ENCODE measurements at places on chromosomes 12 and 14.
A peak's percentile ranks its signal among the peaks of the same experiment; 100 is the strongest.

GRCh38 chr12:8628731-8629130, 16.1 kb upstream of the AICDA start:
- no peak for DNase-seq

DNA sequence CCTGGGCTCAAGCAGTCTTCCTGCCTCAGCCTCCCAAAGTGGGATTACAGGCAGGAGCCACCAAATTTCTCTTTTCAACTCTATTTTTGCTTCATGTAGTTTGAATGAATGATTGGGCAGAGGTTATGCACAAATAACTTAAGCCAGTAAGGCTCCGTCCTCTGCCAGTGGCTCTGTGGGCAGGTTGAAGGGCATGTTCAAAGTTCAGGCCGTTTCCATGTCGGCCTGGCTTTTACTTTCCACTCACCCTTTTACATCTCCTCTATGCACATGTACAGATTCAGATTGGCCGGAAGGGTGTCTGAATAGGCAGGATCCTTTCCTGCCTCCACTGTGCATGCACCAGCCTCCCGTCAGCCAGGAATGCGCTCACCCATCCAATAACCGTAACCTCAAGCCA, 132.3 kb downstream of the EML1 start:
- DNase-seq: no peak

DNA sequence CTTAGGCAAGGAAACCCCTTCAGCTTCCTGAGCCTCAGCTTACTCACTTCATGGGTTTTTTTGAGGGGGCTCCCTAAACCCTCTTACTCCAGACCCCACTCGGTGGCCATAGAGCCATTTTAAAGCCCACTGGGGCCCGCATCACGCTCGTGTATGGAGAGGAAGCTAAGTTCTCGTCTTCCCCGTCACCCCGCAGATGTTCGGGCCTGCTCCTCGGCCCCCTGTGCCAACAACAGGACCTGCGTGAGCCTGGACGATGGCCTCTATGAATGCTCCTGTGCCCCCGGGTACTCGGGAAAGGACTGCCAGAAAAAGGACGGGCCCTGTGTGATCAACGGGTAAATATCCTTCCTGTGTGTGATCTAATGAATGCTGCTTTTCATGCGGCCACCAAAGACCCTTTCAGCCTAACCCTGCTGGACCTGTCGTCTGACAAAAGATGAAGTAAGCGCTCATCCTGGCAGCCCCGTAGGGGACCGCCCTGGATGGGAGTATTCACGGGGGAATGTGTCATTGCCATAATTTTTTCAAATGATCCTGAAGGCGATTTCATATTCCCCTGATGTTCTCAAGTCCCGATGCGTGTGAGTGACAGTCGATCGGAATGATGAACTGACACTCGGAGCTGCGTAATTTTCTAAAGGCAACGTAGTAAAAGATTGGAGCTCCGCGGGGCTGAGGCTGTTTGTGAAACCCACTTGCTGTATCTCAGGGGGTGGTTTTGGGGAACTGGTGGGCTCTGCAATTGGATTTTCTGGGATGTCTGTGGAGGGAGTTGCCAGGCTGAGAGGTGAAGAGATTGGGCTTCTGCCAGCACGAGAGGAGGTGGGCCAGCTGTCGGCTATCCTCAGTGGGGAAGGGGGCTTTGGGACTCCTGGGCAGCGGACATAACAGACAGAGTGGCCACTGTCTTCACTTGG, 5.4 kb downstream of the DLK1 start:
- DNase-seq: no peak

GRCh38 chr12:123384318-123384993, 524 bp downstream of the KMT5A start:
- peak; percentile 25 for DNase-seq

- DNase-seq: no peak
These were observed 64.2 kb upstream of the BCAT1 start for GRCh38 chr12:25013061-25013460.

DNA sequence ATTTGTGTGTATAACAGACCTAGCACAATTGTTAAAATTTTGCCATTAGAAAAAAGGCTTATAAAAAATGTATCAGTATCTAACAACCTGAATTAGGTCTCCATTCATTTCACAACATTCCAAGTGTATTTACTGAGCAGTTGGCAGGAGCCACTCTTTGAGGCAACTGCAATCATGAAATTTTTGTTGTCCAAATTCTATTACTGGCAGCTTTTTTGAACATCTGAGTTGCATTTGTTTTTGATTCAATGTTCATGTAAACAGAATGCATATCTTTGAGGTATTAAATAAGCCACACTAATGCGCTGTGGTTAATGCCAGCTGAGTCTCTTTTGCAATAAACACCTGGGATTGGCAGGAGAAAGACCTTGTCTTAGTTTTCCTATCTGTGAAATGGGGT, 8.7 kb downstream of the KITLG start:
- no peak for DNase-seq

DNA sequence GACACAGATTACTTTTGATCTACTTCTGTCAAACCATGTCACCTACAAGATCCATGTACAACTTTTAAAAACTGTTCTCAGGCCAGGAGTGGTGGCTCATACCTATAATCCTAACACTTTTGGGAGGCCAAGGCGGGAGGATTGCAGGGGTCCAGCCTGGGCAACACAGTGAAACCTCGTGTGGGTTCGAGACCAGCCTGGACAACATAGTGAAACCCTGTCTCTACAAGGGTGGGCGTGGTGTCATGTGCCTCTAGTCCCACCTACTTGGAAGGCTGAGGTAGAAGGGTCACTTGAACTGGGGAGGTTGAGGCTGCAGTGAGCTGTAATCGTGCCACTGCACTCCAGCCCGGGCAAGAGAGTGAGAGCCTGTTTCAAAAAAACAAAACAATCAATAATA, 5.7 kb downstream of the WDR20 start:
- no peak for DNase-seq

GRCh38 chr12:15336768-15337553, 14.7 kb downstream of the PTPRO start:
- no peak for DNase-seq

- peak; percentile 77 for DNase-seq
These were observed 34.4 kb downstream of the PROX2 start for GRCh38 chr14:74841230-74842207.

DNA sequence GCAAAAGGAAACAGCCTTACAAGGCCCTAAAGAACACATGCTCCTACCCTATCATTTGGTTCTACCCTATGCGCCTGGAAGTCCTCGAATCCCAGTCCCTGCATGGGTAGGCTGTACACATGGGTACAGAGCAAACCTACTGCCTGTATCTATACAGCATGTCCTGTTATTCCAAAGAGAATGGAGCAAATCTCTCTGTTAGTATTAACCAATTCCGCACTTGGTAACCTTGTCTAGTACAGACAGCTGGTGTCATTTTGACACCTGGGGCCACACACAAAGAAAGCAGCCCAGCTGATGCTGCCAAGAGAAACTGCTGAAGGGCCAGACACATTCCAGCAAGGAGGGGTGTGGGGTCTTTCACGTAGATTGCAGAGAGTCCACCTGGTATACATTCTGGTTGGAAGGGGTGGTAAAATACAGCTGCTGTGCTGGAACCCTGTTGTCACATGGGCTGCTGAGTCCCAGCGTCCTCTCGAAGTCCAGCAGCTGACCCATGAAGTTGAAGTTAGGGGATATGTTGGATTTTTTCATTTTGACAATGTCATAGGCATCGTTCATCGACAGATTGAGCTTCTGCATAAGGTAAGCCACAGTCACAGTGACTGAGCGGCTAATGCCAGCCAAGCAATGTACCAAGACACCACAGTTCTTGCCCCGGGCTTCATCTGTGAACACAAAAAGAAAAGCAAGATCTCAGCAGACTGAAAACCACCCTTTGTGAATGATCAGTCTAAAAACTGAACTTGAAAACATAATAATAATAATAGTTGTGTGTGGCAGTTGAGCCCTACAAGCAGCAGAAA, 3.2 kb downstream of the DUSP6 start:
- DNase-seq: no peak

GRCh38 chr12:65822732-65823512, 1.4 kb upstream of the HMGA2 start:
- DNase-seq: peak; percentile 7

DNA sequence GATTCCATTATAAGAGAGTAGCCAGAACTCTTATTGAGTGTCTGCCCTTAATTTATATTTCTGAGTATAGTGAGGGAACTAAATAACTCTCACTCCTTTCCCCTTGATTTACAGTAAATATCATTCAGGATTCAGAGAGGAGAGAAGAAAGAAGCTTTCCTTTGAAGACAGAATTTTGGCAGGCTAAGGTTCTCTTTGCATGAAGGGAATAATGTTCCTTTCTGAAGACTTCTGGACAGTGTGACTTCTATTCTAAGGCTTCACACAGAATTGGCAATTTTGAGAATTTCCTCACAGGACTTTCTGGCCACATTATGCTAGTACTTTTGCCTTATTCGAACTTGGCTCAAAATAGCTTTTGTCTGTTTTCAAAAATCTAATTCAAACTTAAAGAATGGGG, 352.2 kb upstream of the FBXO33 start:
- DNase-seq: no peak

GRCh38 chr14:84433961-84434360, 1096.0 kb upstream of the FLRT2 start:
- no peak for DNase-seq

- DNase-seq: no peak
These were observed 39.8 kb downstream of the SLC24A4 start for GRCh38 chr14:92362781-92363235.

DNA sequence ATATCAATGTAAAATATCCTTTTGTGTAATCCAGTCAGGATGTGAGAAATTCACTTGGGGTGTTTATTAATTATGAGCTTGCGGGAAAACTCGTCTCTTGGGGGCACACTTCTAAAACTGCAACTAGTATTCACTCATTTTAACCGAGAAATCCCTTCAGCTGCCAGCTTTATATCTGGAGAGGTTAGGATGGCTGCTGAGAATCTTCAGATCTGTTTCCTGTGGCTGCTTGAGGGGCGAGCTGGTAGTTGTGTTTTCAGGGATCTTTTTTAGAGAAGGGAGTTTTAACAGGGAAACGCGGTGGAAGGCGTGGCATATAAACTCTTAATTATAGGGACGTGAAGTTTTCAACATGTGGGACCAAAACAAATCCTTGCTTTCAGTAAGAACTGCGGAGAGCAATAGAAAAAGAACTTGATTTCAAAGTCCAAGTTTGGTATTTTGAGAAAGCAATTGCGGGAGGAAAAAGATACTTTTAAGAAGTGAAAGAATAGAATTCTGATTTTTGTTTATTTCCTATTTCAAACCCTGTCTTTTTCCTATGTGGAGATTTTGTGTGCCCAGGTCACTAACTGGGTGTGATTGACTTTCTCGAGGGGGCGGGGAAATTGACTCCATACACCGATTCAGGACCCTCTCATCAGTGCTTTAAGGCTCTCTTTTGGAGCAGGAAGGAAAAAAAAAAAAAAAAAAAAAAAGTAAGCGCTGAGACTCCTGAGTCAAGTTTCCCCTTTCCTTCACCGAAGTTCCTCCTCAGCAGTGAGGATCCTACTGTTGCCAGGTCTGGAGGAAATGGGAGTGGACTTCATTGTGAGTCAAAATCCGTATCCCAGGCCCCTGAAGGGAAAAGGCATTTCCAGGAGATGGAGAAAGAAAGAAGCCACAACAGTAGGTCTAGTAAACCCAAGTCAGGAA, 1.1 kb downstream of the PPFIBP1 start:
- DNase-seq: no peak

DNA sequence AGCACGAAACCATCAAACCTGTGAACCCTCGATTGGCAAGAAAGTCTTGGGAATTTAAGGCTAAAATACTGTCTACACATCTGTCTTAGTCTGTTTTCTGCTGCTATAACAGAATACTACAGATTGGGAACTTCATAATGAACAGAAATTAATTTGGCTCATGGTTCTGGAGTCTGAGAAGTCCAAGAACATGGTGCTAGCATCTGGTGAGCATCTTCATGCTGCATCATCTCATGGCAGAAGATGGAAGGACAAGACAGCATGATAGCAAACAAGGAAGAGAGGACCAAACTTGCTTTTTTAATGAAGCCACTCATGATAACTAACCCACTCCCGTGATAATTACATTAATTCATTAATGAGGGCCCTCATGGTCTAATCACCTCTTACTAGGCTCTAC, 102.0 kb upstream of the CDKN3 start:
- no peak for DNase-seq

DNA sequence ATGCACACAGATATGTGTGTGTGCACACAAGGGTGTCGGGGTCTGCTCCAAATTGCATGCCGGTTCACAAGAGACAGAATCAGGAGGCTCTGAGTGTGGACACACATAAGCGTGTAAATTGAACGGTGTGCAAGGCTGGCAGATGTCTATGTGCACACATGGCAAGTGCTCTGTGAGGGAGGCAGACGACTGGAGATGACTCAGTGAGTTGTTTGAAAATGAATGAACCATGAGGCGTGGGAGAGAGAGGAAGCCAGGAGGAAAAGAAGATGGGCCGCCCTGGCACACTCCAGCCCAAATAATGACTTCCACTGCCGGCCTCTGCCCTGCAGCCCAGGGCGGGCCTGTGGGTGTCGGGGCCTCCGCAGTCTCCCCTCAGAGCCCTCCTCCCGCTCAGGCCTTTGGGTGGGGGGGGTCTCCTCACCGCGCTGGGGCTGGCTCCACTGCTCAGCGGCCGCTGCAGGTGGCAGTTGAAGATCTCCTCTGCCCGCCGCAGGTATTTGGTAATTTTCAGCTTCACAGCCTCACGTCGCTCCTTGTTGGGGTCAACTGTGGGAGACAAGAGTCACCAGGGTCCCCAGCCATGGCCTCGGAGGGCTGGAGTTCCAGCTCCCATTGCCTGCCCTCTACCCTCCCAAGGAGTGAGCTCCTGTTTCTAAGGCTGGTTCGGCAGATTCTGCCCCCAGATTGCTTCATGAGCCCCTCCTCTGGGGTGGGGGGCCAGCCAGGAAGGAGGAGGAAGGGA, 3.5 kb downstream of the RPS6KL1 start:
- no peak for DNase-seq

DNA sequence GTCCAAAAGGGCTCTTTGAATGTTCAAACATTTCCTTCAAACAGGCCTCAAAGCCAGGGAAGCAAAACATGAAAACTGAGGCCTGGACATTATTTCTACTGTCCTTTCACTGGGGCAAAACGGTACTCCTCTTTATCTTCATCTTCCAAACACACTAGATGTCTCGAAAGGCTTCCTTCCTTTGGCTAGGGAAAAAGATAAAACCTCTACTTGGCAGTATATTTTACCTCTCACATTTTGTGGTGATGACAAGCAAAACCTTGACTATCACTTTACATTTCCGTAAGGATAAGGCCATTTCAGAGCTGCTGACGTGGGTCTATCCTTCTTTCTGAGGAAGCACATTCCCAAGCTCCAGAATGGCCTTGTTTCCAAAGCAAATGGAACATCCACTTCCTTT, 9.9 kb downstream of the STAB2 start:
- DNase-seq: no peak

DNA sequence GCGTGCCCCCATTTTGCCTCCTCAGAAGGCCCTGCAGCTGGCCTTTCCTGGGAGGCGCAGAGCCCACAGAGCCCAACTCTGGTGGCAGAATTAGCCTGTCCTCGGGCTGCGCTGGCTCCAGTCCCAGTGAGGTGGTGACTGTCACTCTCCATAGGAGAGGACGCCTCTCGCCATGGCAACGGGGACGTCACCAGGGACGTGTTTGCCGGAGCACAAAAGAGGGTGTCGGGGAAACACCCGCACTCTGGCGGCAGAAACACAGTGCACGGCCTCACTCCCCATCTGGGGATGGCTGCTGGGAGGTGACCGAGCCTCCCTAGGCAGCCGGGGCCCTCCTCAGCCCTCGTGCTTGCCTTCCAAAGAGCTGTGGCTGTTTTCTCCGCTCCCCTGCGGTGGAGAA, 50.2 kb upstream of the NCOR2 start:
- DNase-seq: no peak

GRCh38 chr12:22248571-22249115, 85.9 kb downstream of the ST8SIA1 start:
- no peak for DNase-seq

GRCh38 chr12:116199160-116199706, 78.3 kb downstream of the MED13L start:
- no peak for DNase-seq
